ENCODE measurements at places on chromosomes 1 and 21.

DNA sequence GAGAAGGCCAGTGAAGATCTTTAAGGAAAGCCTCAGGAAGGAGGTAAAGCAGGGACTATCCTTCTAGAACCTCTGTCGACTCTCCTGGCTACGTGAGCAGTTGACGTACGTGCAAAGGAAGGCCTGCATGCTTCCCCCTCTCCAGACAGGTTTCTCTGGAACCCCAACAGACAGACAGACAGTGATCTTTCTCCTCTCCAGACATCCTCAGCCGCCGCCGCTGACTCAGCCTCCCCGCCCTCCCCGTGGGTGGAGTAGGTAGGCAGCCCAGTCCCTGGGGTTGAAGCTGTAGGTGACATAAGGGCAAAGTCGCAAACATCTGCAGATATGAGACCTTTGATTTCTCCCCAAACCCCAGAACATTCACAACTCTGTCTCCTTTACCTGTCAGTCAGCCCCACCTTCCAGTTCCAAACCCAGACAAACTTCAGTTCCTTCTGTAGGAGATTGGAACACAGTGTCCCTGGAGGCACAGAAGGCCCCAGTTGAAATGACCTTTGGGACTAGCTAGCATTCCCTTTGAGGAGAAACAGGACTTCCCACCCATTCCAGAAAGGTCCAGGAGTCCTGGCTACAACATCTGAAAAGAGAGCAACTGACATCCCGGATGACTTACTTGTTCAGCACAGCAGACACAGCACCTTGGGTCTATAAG lies 146.0 kb upstream of the JUN start:
- DNase-seq, result no peak

GRCh38 chr1:219161371-219161770 lies 12.3 kb upstream of the LYPLAL1 start:
- DNase-seq, result no peak

- no peak for DNase-seq
Measured at GRCh38 chr1:16153096-16153998, 2.5 kb downstream of the EPHA2 start.

- no peak for DNase-seq
Measured at GRCh38 chr1:175443332-175443731, 250.8 kb upstream of the KIAA0040 start.

DNA sequence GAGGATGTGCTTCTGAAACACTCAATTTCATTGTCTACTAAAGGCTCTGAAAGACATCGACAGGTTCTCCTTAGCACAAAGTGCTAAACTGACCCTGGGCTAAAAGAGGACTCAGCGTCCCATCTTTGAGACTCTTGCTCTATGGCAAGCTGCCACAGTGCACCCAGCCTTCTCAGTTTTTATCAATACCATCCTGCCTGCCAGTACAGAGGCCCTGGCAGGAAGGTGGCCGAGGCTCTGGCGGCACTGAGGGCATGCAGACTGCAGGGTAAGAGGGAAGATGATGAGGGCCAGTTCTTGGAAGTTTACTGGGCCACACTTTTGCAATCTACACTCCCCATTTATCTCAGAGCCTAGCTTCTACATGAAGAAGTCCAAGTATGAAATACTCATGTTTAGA lies 5.3 kb downstream of the OLFML2B start:
- DNase-seq, result no peak

DNA sequence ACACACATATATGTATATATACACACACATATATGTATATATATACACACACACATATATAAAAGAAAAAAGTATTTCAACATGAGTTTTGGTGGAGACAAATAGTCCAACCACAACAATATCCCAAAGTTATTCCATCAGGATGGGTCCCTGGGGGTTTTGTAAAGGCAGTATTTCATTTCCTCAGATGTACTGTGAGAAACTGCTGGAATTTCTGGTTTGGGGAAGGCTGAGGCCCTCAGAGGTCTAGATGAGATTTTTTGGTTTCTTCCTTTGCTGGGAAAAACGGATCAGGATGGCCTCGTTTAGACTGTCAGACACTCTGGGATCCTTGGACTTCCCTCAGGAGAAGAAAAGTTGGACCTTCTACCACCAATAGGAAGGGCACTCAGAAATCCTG lies 36.5 kb upstream of the TENT5B start:
- DNase-seq, result no peak

- DNase-seq, result no peak
Measured at GRCh38 chr1:28031173-28031572, 57.2 kb downstream of the EYA3 start.

GRCh38 chr1:31788825-31789256 lies 24.7 kb upstream of the ADGRB2 start:
- DNase-seq, result peak; percentile 80

DNA sequence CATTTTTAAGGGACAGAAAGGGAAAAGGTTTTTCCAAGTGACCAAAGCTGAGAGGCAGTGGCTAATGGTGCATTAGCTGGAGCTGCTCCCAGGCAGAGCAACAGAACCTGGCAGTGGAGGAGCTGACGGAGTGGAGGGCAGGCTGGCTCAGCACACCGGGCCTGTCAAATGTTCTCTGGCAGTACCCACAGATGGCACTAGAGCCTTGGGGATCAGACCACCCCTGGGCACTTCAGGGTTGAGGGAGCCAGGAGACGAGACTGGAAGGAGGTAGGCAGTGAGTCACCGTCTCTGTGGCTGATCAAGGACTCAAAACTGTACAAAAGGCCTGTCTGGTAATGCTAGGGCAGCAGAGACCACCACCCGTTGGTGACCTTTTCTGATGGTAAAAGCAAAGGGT lies 121.7 kb upstream of the KIAA0040 start:
- DNase-seq, result peak; percentile 58

GRCh38 chr21:39137248-39138178 lies 45.7 kb downstream of the PSMG1 start:
- no peak for DNase-seq

DNA sequence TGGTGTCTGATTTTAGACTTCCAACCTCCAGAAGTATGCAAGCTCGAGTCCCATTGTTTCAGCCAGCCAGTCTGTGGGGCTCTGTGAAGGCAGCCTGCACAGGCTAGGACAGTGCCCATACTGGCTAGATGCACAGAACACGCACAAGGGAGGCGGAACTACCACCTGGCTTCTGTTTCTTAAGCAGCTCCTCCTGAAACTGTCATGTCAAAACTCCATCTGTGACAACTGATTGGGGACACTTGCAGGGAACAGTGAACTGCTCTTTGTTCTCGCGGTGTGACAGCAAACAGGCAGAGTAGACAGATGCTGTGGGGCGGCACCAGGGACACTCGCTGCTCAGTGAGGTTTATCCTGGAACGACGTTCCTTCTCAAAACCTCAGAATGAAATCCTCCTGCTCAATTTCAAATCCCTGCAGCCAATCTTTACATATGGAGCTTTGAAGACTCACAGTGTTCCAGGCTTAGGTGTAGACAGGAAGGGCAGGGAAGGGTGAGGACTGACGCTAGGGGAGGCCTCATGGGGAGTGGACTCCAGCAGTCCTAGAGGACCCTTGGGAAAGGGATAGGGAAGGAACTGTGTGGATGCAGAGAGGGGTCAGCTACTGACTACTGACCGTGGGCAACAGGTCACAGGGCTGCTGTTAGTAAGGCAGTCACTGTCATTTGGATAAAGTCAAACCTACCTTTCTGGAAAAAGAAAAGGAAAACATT lies 73.8 kb downstream of the ERG start:
- DNase-seq, result no peak

DNA sequence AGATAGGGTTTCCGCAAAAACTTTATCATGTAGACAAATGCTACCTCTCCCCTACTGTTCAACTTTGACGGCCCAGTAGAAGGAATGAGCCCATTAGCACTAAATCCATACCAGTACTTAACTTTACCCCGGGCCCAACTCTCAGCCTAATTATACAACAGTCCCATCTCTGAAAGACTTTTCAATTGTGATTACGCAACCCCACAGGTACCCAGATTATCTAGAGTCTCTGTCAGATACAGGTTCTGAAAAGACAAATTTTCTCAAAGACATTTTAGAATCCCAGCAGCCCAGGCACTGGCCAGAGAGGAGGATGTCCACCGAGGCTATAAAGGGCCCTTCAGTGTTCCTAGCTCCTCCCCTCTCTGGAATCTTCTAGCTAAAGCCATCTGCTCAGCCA lies 15.0 kb downstream of the FAM78B start:
- DNase-seq, result no peak

DNA sequence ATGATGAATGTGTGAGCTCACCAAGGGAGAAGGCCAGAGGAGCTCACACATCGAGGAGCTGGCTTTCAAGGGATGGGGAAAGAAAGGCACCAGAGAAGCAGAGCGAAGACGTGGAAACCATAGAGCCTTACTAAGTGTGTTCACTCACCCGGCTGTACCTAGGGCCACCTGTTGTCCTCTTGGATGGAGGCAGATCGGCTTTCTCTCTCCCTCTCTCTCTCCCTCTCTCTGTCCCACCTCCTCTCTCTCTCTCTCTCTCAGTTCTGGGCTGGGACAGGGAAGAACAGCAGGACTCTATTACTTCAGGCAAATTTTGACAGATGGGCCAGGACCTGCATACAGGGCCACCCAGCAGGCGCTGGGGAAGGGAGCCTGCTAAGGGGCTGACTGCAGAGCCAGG lies 64.8 kb downstream of the HIVEP3 start:
- no peak for DNase-seq

- no peak for DNase-seq
Measured at GRCh38 chr1:76239470-76239918, 164.9 kb downstream of the ST6GALNAC3 start.

GRCh38 chr1:97384294-97384968 lies 536.4 kb downstream of the DPYD start:
- DNase-seq, result no peak

DNA sequence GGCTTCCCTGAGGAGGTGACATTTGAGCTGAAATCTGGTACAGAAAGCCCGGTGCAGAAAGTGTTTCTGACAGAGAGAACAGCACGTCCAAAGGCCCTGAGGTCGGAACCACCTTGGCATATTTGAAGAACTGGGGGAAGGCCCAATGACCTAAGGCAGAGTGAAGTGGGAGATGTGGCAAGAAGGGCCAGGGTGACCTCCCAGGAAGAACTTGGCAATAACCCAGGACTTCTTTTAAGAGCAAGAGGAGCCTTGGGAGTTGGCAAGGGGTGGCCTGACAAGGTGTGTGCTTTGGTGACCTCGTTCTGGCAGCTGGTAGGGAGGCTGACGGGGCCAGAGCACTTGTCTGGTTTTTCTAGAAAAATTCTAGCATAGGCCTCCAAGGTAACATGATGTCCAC lies 23.4 kb downstream of the TTC39A start:
- no peak for DNase-seq
